ENCODE measurements at places on chromosomes 7 and 10. TPM values are rescaled to one million over a fixed set of nuclear protein-coding genes. Genes with fewer than 3 reads are reported as not detected.
A peak's percentile ranks its signal among the peaks of the same experiment; 100 is the strongest.

- no peak for DNase-seq
These were observed 162.3 kb downstream of the ZMYND11 start for GRCh38 chr10:297567-297966.

DNA sequence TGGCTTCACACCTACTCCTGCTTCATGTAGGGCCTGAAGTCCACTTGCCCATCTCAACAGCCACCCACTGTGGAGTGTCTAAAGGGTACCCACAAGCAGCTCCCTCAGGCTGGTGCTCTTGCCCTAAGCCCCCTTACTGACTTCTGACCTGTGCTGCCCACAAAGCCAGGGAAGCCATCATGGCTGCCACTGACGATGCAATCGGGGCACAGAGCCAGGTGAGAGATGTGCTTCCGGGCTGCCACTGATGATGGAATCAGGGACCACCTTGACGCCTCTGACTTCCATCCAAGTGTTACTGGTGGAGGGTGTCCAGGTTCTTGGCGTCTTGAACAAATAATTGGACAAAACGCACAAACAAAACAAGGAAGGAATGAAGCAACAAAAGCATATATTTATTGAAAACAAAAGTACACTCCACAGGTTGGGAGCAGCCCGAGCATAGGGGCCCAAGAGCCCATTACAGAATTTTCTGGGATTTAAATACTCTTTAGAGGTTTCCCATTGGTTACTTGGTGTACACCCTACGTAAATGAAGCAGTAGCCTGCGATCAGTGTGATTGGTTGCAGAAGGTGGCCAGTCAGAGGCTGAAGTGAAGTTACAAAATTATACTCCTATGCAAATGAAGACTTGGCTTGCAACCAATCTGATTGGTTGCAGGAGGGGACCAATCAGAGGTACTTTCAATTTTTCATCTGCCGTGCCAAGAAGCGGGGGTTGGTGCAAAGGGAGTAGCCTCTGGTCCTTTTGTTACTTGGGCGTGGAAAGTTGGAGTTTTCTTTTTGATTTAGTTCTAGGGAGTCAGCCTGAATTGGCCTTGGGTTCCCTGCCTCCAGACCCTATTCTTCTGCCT, 4.5 kb downstream of the CPA2 start:
- DNase-seq, result no peak

Gene PDE6C
- total RNA-seq, result not detected

DNA sequence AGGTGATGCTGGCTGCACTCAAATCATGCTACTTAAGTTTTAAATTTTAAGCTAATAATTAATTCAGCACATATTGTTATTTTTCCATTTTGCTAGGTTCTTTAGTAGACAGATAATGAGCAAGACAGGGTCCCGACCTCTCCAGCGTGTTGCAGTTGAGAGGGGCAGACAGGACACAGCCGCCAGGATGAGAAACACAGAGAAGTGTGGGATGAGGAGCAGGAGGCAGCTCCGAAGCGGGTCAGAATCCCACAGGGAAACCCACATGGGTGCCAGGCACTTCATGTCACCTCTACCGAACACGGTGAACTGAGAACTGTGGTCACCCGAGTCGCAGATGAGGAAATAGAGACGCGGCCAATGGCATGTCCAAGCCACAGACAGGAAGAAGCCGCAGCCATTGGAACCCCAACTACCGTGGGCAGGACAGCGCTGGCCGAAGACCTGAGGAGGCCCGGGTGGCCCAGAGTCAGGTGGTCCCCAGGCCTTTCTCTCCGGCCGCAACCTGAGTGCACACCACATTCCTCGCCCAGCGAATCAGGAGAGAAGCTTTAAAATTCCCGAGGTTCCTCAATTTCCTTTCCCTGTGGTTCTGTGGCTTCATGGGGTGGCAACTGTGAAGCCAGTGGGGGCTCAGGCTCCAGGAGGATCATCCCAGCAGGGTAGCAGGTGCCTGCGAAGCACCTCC, 213.0 kb downstream of the DNAJB6 start:
- DNase-seq, result no peak

DNA sequence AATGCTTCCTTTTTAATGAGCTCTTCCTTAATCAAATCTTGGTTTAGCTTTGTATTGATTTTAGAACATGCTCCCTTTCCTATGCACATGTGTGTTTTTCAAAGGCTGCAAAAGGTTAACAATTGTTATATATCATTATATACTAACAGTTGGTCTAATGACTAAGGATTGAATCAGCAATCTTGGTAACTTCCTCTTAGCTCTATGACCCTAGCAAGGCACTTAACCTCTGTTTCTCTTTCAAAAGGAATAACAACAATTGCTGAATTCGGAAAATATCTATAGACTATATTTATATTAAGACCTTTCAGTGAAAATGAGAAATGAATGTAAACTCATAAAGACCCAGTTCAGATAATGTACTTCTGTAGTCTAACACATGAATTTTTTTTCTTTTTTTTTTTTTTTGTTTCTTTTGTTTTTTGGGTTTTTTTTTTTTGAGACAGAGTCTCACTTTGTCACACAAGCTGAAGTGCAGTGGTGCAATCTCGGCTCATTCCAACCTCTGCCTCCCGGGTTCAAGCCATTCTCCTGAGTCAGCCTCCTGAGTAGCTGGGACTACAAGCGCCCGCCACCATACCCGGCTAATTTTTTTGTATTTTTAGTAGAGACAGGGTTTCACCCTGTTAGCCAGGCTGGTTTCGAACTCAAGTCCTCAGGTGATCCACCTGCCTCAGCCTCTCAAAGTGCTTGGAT, 48.8 kb downstream of the HOXA1 start:
- DNase-seq, result no peak

Gene SPDYE11
- total RNA-seq, result not detected

Gene GDI2
- 243 TPM for total RNA-seq

GRCh38 chr7:77306231-77307067, 106.8 kb upstream of the FGL2 start:
- DNase-seq, result peak; percentile 62

Gene ADAM8
- 2.9 TPM for total RNA-seq

DNA sequence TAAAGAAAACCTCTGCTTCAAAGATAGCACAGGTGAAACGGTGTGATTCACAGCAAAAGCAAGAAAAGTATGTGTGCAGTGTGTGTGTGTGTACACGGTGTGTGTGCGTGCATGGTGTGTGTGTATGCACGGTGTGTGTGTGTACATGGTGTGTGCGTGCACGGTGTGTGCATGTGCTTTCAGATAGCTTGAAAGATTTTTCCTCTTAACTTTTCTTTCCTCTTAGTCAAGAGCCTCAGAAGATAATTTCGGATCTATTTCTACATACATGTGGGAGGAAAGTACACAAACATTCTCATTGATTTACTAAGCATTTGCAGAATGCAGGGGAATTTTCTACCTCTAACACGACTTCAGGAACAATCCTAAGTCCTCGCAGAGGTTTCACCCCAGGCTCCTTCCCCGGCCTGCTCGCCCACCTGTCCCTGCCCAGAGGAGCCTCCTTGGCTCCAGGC, 2.9 kb downstream of the FGFR2 start:
- DNase-seq, result no peak

Gene SOSTDC1
- 2.7 TPM for total RNA-seq

Gene CC2D2B
- total RNA-seq, result 2.3 TPM

Gene CDNF
- 2.6 TPM for total RNA-seq

- no peak for DNase-seq
These were observed 38.4 kb downstream of the TWIST1 start for GRCh38 chr7:19079066-19079465.

DNA sequence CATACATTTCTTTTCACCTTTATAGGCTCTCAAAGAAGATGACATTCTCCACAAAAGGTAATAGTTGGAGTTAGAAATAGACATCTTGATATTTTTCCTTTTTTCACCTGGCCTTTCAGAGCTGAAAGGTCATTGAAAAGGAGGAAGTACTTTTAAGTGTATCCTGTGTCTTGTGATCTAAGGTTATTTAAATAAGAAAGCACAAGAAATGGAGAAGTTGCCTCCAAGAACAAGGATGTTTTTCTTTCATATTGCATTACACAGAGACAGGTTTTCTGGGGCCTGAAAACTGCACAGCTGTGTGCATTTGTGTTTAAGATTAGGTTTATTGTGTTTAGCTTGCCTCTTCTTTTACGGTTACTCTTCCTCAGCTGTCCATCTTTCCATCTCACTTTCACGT, 103.4 kb upstream of the SEMA3D start:
- no peak for DNase-seq

- DNase-seq, result peak; percentile 5
These were observed 7.1 kb downstream of the ERV3-1 start for GRCh38 chr7:64999165-65000004.

DNA sequence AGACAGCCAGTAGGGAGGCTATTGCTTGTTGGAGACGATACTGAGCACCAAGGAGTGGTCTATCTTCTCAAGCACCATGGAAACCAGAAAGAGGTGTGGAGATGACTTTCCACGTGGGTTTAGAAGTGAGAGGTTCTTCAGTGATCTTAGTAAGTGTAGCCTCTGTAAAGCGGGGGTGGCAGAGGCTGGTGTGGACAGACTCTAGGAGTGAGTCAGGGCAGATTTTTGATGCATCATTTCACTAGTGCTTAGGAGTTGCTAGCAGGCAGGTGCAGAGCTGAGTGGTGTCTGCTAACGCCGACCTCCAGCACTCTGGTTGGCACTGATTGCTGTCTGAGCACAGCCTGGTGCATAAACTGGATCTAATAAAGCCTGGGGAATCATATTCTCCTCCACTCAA, 78.4 kb upstream of the ADO start:
- no peak for DNase-seq

Gene ACSM6
- total RNA-seq, result 0.56 TPM

DNA sequence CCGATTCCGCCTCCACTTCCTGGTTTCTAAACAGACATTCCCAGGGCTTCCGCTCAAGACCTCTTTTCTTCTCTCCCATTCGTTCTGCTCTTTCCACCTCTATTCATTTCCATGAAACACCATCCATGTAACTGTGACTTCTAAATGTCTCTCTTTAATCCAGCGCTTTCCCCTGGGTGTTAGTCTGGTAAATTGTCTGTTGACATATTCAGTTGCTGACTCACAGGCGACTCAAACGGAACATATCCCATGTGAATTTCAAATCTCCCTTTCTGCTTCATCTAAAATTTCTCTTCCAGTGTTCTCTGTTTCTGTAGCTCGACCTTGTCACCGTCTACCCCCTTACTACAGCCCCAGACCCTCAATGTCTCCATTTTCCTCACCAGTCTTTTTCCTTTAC, 119.1 kb downstream of the PFKFB3 start:
- DNase-seq, result no peak

- no peak for DNase-seq
These were observed 666.7 kb upstream of the FOXK1 start for GRCh38 chr7:4015371-4015770.

- no peak for DNase-seq
These were observed 47.4 kb upstream of the CFAP46 start for GRCh38 chr10:132989476-132990415.

DNA sequence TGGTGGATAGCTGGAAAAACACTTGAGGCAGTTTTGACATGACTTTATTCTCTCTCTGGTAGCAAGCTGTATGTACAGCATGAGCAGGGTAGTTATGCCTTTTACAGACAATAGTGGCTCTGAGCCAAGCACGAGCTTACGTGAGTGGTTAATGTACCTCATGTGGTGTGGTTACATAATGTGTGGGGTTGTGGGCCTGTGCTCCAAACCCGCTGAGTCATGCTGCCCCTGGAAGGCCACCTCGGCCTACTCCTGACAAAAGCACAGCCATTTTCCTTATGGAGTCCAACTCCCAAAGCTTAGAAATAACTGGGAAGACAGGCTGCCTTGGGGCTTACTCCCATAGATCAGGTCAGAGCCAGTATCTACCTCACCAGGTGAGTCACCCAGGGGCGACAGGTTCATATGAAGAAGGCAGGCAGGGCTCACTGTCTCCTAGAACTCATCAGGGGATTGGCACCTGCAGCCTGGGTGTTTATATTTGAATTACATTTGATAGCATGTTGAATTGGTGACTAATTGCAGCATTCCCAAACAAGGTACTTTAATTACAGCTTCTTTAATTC, 404.5 kb downstream of the ADRA2A start:
- DNase-seq, result no peak

- no peak for DNase-seq
These were observed 71.0 kb upstream of the NKX6-2 start for GRCh38 chr10:132856869-132857524.

Gene SLC13A1
- not detected for total RNA-seq

- DNase-seq, result no peak
These were observed 81.1 kb upstream of the SAMD8 start for GRCh38 chr10:75030371-75030770.

GRCh38 chr10:126133906-126134656, 237.7 kb downstream of the FANK1 start:
- no peak for DNase-seq

Gene TFEC
- total RNA-seq, result 1.4 TPM

- DNase-seq, result peak; percentile 32
These were observed 30.7 kb upstream of the EPC1 start for GRCh38 chr10:32377458-32378259.

- DNase-seq, result no peak
These were observed 217.5 kb downstream of the POLR1F start for GRCh38 chr7:19491371-19491770.

GRCh38 chr7:29043576-29043975, 85.4 kb upstream of the TRIL start:
- no peak for DNase-seq

GRCh38 chr10:114879093-114879492, 57.5 kb downstream of the FHIP2A start:
- DNase-seq, result no peak

DNA sequence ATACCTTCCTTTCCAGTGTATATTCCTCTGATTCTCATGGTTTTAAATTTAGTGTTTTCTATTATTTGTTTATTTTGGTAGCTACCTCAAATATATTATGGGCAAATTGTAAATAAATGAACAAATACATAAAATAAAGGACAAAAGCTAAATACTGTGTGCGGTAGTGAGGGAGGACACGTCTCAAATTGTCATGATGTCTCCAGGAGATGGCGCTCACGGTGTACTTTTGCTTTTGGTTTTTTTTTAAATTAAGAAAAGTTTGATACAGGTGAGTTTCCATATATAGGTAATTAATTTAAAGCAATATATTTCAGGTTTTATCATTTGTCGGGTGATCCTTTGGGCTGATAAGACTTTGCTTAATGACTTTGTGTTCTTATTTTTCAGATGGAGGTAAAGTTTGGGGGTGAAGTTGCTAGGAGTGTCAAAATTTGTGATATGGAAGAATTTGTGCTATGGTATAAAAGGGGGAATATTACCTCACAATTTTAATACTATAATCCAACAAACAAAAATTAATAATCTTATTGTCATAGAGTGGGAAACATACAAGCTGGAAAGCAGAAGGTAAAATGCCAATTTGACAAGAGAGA, 68.4 kb upstream of the TMEM229A start:
- no peak for DNase-seq

Gene MCM10
- total RNA-seq, result 0.24 TPM

Gene NPSR1
- total RNA-seq, result not detected

Gene CHN2
- 43.7 TPM for total RNA-seq

Gene C10orf143
- 8.5 TPM for total RNA-seq

Gene MYL7
- total RNA-seq, result not detected
